ENCODE measurements at places on chromosomes 6 and 20.

DNA sequence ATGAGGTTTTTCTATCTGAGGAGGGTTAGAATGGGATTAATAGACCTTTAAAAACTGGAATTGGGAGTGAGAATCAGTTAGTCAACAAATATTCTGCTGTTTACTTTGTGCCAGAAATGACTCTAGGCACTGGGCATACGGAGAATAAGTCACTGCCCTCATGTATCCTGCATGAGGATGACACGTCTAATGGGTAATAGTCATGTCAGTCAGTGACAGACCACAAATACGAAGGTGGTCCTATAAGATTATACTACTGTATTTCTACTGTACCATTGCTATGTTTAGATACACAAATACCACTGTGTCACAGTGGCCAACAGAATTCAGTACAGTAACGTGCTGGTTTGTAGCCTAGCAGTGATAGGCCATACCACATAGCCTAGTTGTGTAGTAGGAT lies 30.7 kb downstream of the ZFAND3 start:
- peak; percentile 32 for DNase-seq

GRCh38 chr20:30921286-30922071 lies 336.0 kb upstream of the DEFB115 start:
- no peak for DNase-seq

- peak; percentile 93 for DNase-seq
These were observed at the start of gene RBCK1 for GRCh38 chr20:407953-408842. TSS of gene RBCK1 (plus strand) at chr20:408299. CDS start at chr20:408758, 459 bp downstream.

- DNase-seq = no peak
These were observed 128.6 kb downstream of the UNC5CL start for GRCh38 chr6:40910260-40910893.

DNA sequence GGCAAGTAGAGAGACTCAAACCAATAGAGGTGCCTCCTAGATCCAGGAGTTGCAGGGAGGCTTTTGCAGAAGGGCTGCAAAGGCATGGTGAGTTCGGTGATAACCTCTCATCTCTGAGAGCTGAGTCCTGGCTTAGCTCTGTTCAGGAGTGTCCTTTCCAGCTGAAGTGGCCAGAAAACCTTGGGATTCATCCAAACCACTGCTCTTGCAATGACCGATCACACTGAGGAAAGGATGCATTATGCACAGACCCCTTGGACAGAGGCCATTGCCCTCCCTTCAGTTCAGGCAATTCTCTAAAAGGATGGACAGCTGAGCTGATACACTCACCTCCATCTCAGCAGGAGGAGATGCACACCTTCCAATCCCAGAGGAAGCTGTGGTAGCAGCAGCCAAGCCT lies 158.8 kb upstream of the ENPP5 start:
- DNase-seq = no peak

GRCh38 chr6:46491628-46492547 lies 639 bp upstream of the RCAN2 start:
- DNase-seq = peak; percentile 55

DNA sequence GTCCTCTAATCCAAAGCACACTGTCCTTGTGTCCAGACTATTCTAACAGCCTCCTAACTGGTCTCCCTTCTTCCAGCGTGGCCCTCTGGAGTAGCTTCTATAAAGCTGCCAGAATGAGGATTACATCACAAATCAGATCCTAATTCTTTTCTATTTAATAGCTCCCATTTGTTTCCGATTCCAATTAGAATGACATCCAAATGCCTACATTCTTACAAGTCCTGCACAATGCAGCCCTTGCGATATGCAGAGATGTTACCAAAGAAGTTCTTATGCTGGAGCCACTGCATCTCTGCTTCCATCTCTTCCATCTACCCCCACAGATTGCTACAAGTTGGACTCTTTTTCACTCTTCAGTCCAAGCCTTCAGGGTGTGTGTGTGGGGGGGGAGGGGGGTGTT lies 40.0 kb downstream of the GMDS start:
- no peak for DNase-seq

DNA sequence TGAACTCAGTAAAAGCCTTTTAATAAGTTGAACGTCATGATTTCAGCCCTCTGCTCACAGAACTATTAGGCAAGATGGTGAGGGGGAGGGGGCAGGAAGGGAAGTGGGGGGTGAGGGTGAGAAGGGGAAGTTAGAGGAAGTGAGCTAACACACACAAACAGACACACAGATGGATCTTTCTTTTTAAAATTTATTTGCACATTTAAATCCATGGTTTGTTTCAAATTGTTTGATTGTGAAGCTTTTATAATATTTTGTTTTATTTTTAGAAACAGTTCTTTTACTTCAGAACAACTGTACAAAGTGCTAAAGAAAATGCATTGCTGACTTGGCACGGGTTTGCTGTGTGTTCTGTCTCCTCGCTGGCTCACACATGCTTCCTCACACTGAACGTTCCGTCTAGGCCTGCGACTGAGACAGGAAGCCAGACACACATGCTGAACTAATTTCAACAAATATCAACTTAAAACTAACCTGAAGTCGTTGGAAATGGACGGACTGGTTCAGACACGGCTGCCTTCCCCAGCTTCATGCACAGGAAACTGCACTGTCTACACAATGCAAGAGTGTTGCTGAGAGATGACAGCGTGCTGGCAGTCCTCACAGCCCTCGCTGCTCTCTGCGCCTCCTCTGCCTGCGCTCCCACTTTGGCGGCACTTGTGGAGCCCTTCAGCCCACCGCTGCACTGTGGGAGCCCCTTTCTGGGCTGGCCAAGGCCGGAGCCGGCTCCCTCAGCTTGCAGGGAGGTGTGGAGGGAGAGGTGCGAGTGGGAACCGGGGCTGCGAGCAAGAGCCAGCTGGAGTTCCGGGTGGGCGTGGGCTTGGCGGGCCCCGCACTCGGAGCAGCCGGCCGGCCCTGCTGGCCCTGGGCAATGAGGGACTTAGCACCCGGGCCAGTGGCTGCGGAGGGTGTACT lies 8.1 kb upstream of the ZBP1 start:
- peak; percentile 90 for DNase-seq

DNA sequence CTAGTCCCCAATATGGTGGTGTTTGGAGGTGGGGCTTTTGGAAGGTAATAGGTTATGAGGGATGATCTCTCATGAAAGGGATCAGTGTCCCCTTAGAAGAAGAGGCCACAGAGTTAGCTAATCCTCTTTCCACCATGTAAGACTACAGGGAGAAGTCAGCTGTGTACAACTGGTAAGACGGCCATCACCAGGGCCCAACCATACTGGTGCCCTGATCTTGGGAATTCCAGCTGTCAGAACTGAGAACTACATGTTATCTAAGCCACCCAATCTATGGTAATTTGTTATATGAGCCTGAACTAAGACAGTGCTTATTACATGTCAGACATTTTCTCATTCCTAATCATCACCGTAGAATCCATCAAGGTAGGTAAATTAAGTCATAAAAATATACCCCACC lies 77.7 kb upstream of the ZNF217 start:
- no peak for DNase-seq

GRCh38 chr6:116536216-116536621 lies 9.3 kb downstream of the TRAPPC3L start:
- DNase-seq = peak; percentile 87

GRCh38 chr6:140001005-140001404 lies 626.6 kb upstream of the CITED2 start:
- DNase-seq = peak; percentile 7

- DNase-seq = no peak
These were observed 99.7 kb downstream of the EYA2 start for GRCh38 chr20:46994341-46994740.

DNA sequence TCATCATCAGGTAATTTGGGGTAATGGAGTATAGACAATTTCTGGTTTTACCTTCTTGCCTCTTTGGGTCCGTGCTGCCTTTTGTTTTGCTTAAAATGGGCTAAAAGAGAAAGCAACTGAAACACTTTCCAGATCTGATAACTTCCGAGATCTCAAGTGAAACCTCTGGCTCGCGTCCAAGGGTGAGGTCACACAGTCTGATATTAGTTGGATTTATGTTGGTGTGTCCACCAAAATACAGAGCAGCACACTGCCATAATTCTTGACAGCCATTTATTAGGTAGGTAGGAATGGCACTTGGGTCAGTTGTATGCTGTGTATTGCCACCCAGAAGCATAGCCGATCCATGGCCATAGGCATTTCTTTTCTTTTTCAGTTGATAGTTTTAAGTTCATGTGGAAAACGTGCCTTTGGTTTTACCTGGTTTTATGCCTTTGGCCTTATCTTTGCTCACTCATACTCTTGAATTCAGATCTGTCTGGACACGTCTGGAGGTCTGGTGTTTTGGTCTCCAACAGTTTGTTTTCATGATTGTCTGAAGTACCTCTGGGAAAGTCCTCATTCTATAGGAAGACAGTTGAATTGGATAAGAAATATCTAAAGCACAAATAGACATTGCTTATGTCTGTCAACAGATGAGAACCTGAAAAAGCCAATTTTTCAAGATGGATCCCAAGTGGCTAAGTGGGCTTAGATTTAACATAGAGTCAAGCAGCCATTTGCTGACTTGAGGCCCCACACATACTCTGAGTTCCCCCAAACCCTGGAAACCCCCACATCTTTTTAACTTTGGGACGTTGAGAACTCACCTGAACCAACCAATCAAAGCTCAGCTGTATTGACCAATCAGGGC lies 320.8 kb downstream of the SOX4 start:
- DNase-seq = peak; percentile 88

GRCh38 chr6:133958791-133959190 lies 5.8 kb downstream of the TBPL1 start:
- DNase-seq = peak; percentile 68

- no peak for DNase-seq
These were observed 1.7 kb downstream of the PRR18 start for GRCh38 chr6:166306378-166307081.

- peak; percentile 9 for DNase-seq
These were observed 16.0 kb downstream of the ANKS1A start for GRCh38 chr6:34904990-34905613.

GRCh38 chr20:59207742-59208357 lies 44.2 kb downstream of the ZNF831 start:
- peak; percentile 84 for DNase-seq

DNA sequence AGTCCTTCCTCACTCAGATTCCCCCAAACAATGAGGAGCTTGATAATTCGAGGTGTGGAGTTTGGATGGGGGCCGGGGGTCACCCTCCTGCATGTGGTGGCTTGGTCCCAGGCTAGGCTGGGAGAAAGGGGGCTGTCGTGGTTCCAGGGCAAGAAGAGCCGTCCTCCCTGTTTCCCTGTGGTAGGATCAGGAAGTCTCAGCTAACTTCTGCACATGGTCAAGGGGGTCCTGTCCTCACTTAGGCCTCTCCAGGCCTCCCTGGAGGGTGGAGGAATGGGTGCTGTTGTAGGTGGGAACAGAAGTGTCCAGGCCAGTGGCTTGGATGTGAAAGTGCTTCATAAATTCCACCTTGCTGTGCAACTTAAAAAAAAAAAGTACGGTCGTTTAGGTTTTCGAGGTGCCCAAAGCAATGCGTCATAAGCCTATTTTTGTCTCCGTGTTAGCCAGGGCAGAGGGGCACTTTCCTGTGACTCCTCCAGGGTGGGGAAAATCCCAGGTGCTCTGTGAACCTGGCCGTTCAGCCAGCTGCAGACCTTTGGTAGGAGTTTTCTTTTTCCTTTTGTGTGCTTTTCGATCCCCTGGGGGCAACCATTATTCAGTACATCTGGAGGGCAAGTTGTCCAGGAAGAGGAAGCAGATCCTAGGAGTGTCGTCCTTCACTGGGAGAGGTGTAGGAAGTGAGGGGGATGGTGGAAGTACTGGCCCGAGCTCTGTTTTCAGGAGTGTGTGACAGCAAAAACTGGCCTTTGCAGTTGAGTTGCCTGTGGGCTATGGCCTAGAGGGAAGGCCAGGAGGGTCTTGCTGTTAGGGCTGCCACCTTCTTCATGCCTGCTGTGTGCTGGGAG lies 9.6 kb downstream of the IGF2R start:
- DNase-seq = no peak

DNA sequence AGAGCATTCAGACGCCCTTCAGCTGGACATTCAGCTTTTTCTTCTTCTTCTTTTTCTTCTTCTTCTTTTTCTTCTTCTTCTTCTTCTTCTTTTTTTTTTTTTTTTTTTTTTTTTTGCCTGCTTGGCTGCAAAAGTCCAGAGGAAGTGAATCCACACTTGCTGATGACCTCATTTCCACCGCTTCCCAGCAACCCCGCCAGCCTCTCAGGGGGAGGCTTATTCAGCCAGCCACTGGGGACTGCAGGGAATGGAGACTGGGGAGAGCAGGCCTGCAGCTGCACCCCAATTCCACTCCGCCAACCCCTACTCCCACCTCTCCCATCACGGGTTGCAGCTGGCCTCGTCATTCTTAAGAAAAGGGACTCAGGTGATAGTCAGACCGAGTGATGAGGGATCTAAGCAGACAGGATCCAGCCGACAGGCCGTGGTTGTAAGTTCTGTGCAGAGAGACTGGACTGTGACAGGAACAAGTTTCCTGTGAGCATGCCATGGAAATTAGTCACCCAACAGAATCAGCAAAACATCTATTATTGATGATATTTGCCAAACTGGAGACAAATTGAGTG lies 59.0 kb upstream of the QKI start:
- no peak for DNase-seq
